ENCODE measurements at places on chromosomes 2 and 18. TPM values are rescaled to one million over a fixed set of nuclear protein-coding genes. Genes with fewer than 3 reads are reported as not detected.
A peak's percentile ranks its signal among the peaks of the same experiment; 100 is the strongest.

MARCHF4 gene
- total RNA-seq: 0.38 TPM

ZNF396 gene
- total RNA-seq: 1.4 TPM

CNDP1 gene
- total RNA-seq: not detected

PKDCC gene
- total RNA-seq: 90.2 TPM

SERPINB7 gene
- not detected for total RNA-seq

SERPINB10 gene
- not detected for total RNA-seq

MEP1B gene
- not detected for total RNA-seq

NEU2 gene
- not detected for total RNA-seq

GRCh38 chr2:100230754-100231153, 88.4 kb upstream of the AFF3 start:
- no peak for DNase-seq

DNA sequence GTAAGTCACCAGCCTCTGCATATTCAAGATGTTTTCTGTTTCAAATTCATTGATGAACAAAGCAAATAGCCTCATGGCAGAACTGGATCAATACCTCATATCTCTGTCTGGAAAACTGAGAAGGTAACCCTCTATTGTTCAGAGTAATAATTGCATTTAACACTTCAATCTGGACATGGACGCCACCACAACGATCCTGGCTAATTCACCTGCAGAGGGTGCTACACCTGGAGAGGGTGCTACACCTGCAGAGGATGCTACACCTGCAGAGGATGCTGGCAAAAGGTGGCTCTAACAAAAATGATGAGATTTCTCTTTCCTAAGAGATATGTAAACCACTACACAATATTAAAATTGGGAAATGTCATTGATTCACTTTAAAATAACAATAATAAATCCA, 183.1 kb upstream of the HNRNPA3 start:
- peak; percentile 33 for DNase-seq

GRCh38 chr2:99857867-99858444, 284.4 kb downstream of the AFF3 start:
- DNase-seq: no peak

- no peak for DNase-seq
Measured at GRCh38 chr2:100895402-100895801, 75.5 kb downstream of the NPAS2 start.

DNA sequence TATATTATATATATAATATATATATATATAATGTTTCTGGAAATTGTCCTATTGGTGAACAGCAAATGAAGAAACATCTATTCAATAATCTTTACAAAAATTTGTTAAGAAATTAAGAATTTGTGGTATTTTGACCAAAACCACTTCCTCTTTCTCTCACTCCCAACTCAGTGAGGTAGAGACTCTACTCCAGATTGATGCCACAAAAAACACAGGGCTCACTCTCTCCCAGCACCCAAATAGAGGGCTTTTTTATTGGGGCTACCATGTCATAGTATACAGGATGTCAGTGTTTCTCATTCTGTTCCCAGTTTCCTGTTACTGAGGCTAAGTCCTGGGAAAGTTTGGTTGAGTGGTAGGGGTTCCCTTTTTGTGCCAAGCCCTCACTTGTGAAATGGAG, 1155.4 kb downstream of the BCL11A start:
- DNase-seq: no peak

DNA sequence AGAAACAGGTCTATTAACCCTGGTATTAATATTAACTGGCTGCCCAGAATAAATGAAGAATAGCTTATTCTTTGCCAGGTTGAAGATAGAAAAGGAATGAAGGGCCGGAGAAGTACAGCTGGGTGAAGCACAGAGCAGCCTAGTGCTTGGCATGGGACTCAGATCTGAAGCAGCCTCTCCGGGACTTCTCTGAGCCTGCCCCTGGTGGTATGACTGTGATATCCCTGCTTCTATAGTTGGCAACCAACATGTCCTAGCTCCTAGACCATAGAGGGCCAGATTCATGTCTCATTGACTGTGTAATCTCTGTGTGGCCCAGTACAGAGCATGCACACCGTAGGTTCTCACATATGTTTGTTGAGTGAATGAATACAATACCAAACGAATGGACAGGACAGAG, 107.8 kb downstream of the MSH2 start:
- DNase-seq: peak; percentile 68

GRCh38 chr2:2823061-2823753, 492.1 kb upstream of the MYT1L start:
- peak; percentile 10 for DNase-seq

DNA sequence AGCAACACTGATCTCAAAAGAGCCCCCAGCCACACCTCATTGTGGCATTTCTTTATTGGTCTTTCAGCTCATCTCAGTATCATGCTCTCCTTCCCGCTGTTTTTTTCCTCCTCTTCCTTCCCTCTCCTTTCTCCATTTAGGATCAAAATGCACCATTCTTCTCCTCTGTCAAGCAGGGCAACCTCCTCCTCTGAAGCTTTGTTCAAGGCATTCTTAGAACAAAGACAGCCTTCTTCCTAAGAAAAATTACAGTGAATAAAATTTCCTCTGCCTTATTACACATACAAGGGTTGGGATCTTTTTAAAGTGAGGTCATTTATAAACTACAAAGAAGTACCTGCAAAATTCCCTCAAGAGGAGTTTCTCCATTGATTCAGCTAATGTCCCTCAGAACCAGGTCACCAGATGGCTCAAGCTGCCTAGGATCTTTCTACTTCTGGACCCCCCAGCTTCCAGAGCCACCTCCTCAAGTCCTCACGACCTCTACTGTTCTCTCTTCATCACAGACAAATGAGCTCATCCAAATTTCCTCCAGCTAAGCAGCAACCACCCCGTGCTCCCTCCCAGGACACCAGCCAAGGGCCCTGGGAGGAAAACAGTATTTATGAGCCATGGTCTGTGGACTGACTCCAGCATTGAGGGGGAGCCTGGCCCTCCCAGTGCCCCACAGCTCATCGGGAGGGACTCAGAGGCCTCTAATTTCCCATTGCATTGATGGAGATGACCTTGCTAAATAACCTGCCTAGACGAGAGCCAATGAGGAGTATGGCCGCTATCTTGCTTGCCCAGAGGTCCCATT, 18.0 kb downstream of the SFXN5 start:
- no peak for DNase-seq

- no peak for DNase-seq
Measured at GRCh38 chr18:77948567-77948966, 698.9 kb downstream of the GALR1 start.

- DNase-seq: no peak
Measured at GRCh38 chr2:217954051-217954450, 48.7 kb downstream of the TNS1 start.

DNA sequence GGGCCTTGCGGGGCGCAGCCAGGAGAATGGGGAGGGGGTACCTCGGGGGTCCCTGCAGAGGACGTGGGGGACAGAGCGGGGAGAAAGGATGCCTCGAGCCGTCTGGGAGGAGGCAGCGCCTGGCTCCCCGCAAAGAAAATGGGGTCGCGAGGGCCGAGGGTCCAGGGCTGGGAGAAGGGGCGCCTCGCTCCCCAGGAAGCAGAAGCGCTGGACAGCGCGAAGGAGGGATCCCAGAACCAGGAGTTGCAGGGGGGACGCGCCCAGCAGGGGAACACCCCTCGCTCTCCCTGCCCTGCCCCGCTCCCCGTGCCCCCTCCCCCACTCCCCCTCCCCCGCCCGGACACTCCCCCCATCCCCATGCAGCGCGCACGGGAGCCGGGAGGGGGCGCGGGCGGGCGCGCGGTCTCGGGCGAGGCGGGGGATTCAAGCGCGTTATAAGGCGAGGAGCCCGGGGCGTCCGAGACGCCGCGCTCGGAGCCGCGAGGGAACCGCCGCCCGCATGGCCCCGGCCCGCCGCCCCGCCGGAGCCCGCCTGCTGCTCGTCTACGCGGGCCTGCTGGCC, at the start of gene ERFE:
TSS of gene ERFE (plus strand) at position 462 of the 562 bp plus-strand sequence. CDS start at position 500, 38 bp downstream.
- DNase-seq: peak; percentile 98

DNA sequence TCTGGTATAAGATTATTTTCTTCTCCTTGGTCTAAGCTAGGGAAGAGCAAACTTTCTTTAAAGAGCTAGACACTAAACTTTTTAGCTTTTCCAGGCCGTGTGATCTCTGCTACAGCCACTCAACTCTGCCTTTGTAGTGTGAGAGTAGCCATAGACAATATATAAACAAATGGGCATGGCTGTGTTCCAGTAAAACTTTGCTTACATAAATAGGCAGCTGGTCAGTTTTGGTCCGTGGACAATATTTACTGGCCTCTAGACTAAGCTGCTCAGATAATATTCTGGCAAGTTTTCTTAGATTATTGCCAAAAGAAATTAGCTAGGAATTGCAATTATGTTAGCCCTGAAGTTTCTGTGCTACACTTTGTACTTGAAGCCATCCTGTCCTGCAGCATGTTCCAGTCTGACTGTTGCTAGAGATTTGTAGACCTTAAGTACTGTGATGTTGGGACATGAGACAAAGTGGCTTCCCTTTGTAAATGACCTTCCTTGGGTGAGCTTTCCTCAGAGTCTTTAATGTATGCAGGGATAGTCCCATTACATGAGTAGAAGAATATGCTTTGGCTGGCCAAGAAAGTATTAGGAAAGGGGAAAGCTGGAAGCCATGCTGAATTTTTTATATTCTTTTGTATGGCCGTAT, 126.9 kb downstream of the SOX11 start:
- no peak for DNase-seq

DNA sequence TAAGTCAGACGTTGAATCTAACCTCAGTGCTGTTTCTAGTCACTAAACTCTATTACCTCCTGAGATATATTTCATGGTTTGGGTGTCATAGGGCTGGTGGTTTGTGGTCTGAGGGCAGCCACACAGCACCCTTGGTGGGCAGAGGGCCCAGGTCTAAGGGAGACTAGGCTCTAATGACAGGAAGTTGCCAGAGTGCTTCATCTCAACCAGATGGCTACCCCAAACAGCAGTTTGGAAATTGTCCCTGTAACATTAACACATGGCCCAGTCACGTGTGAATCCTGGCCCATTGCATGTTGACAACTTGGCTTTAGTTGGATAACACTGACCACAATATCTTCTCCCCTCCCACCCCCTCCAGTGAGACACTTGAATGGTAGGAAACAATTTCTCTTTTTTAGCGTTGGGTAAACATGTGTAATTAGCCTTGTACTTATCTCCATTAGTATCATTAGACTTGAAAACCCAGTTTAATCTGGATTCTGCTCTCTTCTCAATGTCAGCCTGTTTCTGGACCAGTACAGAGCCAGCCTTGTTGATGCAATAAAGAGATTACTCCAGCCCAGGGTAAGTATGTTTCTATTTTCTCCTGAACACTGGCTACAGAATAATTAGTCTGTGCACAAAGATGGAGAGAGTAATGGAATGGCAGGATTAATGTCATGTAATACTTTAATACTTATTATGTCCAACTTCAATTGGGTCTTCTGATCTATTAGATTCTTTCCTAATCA, 187.8 kb upstream of the SIX3 start:
- no peak for DNase-seq

- DNase-seq: no peak
Measured at GRCh38 chr18:6718267-6718666, 11.2 kb upstream of the ARHGAP28 start.

GRCh38 chr2:127226520-127227263, 6.6 kb upstream of the CYP27C1 start:
- DNase-seq: no peak

DNA sequence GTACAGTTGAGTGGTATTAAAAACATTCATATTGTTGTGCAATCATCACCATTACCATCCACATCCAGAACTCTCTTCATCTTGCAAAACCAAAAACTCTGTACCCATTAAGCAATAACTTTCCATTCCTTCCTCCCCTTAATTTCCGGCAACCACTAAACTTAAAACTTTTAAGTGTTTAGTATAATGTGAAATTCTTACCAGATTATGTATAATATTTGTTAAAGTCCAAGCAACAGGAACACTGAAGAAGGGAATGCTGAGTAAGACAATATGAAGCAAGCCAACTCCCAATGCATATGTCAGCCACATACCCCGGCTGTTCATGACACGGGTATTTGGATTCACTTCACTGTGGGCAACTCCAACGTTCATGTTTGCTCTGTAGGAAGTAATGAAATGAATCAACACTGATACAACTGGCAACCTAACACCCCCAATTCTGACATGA, 1.9 kb downstream of the ORMDL1 start:
- DNase-seq: no peak

DNA sequence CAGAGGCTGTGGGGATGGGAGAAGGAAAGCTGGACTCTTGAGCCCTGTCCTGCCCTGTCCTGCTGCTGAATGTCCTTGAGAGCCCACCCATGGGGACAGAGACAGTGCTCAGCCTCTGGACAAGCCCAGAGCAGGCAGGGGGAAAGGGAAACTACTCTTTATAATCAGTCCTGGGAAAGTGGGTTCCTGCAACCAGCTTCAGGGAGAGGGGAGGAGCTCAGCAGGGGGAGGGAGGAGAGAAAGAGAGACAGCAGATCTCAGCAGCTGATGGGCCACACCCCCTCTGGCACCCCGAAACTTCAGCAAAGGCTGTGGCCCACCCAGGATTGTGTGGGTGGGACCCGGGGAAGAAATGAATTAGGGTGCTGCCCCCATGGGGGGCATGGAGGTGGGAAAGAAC, 11.6 kb downstream of the ECEL1 start:
- DNase-seq: peak; percentile 54

DNA sequence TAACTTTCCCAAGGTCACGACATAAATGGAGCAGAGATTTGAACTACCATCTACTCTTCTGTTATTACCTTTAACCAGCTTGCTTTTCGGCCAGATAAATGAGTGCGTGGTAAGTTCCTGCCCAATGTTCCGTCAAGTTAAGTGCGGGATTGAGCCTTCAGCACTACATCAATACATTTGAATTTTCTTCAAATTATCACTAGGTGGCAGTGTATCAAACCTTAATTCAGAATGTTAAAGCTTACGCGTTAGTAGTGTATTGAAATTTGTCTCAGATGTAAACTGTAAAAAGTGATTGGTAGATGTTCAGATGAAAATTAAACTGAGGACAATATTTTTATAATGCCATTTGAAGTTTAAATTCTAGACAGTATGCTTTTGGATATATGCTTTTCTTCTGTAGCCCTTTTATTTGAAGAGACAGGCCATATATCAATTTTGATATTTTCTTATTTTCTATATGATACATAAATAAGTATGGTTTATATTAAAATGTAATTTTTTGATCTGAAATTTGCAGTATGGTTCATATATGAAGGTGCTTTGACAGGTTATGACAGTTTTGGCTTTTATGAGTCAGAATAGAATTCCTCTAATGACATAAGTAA, 681.3 kb downstream of the ADCYAP1 start:
- peak; percentile 7 for DNase-seq

GRCh38 chr2:70941701-70942100, 6.0 kb downstream of the ATP6V1B1 start:
- DNase-seq: peak; percentile 3

- DNase-seq: no peak
Measured at GRCh38 chr18:47981320-47981719, 50.9 kb upstream of the SMAD2 start.

DNA sequence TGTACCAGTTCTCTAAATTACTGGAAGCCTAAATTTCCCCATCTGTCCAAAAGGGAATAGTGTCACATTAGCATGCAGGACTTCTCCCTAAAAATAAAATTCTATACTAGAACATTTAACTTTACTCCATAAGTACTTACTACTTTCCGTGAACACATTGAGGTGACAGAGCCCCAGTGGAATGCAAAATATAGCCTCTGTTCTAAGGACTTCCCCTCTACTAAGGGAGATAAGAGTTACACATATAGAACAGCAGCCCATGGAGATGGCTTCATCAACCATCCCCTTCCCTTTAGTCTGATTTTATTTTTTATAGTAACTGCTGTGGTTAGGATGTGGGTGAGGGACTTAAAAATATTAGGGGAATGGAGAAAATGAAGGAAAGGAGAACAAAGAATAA, 68.9 kb upstream of the STPG4 start:
- no peak for DNase-seq

All from H7 (cell line).